Activated CD4-positive, alpha-beta T cell treated with anti-CD3 and anti-CD28 coated beads, Interleukin-2, amount 50 U/mL, for 16 hours (primary cell): ENCODE measurements at places on chromosomes 3 and 15.

- no peak for DNase-seq
These were observed 93.6 kb upstream of the NEO1 start for GRCh38 chr15:72958634-72959033.

DNA sequence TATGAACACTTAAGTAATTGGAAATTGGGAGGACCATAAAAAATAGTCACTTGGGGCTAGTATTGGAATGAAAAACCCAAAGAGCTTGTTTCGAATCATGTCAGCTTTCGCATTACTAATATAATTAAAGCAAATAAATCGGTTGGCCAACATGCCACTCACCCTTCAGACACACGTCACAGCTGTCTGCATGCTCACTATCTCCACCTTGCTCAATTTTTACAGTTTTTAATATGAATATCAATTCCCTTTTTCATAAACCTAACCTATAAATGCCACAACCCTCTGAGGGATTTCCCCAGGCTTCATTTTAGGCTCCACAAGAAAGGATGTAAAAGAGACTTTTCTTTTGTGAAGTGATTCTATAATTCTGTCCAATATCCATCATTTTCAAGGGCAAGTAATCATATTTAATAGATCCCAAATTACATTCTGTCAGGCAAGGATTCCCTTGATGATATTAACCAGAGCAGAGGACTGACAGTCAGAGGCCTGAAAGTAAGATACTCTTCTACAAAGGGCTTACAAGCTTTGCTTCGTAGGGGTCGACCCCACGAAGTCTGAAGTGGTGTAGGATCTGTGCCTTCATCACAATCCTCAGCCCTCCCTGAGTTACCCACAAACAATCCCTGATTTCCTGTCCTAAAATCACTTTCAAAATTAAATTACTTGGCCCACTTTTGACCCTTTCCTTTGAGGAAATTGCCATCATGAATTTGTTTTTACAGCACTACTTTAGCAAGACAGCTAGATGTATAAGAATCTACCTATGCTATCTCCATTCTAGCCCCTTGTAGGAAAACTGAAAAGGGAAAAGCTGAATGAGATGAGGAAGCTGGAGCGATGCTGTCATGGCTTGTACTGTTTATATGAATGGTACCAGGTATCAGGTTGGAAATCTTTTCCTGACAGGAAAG, 44.5 kb downstream of the NANOGP8 start:
- DNase-seq = peak; percentile 17

- no peak for DNase-seq
These were observed 379.3 kb downstream of the NTRK3 start for GRCh38 chr15:87877114-87877810.

DNA sequence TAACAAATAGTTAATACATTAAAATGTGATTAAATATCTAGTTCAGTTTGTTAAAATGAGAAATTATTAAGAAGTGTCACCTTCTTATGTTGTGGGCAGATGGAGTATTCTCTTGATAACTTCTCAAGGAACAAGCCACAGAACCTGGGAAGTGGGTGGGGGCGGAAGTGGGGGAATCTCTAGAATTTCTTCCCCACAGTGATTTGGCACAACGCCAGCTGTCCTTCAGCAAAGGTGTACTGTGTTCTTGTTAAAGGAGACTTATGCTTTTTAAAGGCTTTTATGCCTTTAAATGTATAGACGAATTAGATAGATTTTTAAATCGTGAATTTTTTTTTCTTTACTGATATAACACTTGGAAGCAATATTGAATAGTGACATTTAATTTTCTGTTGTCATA, 42.4 kb downstream of the SEC22A start:
- DNase-seq = no peak

DNA sequence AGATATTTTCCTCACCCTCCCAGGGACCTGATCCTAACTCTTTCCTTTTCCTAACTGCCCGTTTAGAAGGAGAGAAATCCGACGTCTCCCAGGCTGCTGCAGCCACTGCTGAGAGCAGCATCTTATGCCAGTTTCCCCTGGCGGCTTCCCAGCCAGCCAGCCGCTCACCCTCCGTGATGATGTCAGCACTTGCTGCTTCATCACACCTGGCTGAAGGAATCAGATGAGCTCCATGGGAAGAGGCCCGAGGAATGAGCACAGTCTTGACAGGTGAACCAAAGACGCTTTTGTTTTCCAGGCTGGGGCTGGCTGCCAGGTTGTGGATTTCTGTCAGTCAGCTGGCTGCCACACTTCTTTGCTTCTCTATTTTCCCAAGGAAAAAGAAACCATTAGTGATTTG, 445.1 kb upstream of the RBMS3 start:
- no peak for DNase-seq
